ENCODE measurements at places on chromosomes 3 and 15. TPM values are rescaled to one million over a fixed set of nuclear protein-coding genes. Genes with fewer than 3 reads are reported as not detected.

The ARHGEF26 gene
- 30.6 TPM for total RNA-seq

The CBLB gene
- 22.6 TPM for total RNA-seq

The TMEM39A gene
- total RNA-seq = 29.3 TPM

The CCR4 gene
- 0.34 TPM for total RNA-seq

The FBN1 gene
- total RNA-seq = 20.8 TPM

The SH3GL3 gene
- total RNA-seq = not detected

All from suprapubic skin (tissue), 4 donors.